ENCODE measurements at places on chromosomes 3 and 15.

DNA sequence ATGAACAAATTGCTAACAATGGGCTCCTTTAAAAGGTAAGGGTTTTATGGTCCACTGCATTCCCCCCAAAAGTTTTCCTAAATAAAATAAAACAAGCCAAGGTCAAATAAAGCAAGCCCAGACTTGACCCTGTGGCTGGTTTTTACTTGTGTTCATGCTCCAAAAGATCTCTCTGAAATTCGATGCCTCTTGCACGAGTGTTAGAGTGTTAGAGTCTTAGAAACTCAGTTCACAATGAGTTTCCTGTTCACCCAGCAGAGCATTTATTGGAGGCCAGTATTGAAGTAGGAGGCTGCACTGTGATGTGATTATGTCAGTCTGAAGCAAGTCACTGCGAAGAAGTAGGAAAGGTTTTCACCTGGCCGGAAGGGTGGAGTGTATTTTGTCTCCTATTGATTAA, 59.9 kb upstream of the LRTM1 start:
- DNase-seq: no peak

- no peak for DNase-seq
Measured at GRCh38 chr3:65641777-65642176, 396.9 kb downstream of the MAGI1 start.

- DNase-seq: no peak
Measured at GRCh38 chr3:126487151-126487771, 11.6 kb upstream of the ZXDC start.

- no peak for DNase-seq
Measured at GRCh38 chr3:115518100-115518852, 105.0 kb upstream of the GAP43 start.

DNA sequence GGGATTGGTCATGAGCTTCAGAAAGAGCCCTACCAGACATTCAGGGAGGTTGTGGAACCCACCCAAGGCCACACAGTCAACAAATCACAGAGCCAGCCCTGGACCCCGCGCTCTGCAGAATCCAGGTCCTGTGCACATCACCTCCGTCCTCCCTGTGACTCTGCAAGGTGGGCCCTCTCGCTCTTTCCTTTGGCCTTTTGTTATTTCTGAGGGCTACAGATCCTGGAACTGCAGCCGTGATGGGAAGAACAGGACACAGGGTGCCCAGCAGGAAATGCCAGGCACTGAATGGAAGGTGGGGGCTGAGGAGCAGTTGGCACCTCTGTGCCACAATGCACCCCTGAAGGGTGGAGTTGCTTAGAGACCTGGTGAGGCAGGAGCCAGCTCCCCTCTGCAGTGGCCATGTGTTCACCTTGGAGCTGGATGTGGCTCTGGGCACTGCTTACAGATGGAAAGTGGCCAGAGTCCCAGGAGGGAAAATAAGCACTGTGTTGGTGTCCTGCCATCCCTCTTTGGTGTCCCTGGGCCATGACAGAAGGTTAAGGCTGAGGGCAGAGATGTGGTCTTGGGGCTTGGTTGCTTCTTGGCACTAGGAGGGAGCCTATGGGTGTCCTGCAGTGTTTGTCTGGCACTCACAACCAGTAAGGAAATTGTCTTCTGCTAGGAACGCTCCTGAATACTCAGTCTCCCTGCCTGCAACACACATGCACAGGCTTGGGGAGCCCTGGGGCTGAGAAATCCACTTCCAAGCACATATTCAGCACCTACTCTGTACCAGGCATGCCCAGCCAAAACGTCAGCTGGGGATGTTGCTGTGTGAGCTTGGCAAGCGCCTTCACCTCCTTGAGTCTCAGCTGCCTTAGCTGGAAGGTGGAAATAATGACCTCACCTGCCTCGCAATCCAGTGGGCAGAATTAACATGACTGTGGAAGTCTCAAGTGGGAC, 98.0 kb upstream of the SLC6A6 start:
- DNase-seq: no peak

- no peak for DNase-seq
Measured at GRCh38 chr3:31879365-31879764, 101.7 kb downstream of the OSBPL10 start.

DNA sequence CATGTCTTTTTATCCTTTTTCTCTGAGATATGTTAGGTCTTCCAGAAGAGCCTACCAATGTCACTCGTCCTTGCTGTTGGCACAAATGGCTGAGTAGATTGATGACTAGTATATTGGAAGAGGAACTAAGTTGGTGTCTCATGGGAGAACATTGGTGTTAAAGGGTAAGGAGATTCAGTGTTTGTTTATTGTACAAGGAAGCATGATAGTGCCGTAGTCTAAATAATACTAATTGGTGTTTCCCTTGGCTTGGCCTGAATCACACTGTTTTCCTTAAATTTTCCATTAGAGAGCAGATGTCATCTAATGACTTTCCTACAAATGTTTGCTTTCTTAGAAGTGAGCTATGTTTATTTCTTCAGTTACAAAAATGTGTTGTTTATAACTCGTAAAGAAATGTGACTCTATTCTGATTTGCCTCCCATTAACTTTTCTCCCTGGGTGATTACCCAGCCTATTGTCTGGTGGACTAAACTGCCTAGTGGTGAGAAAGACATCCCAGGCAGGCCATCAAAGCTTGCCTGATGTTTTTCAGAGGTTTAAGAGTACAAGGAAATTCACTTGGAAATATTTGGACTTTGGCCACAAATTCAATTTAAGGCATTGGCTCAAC, 28.7 kb downstream of the ADAMTSL3 start:
- DNase-seq: no peak

- no peak for DNase-seq
Measured at GRCh38 chr3:89577637-89578530, 470.5 kb downstream of the EPHA3 start.

DNA sequence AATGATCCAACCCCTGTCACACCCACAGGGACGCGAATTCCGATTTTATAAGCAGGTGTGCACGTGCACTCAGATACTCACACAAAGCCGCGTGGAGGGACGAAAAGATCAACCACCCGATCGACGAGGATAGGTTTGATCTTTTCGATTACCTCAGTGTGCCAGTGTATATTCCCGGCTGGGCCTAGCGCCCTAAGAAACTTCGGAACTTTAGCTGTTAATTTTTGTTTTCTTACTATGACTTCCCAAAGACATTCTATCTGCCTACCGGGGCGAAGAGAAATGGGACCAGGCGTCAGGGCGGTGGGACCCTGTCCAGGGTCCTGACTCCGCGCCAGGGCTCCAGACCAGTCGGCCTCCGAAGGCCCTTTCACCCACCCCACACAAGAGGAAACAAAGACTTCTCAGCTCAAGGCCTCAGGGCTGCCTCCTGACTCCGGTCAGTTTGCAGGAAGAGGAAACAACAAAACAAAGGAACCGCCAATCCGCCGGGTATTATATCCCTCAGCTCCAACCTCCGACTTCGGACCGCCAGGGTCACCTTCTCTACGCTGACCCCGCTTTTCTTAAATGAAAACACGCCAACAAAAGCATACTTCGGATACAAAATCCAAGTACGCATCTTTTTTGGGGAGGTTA, 6.8 kb downstream of the ONECUT1 start:
- DNase-seq: no peak

DNA sequence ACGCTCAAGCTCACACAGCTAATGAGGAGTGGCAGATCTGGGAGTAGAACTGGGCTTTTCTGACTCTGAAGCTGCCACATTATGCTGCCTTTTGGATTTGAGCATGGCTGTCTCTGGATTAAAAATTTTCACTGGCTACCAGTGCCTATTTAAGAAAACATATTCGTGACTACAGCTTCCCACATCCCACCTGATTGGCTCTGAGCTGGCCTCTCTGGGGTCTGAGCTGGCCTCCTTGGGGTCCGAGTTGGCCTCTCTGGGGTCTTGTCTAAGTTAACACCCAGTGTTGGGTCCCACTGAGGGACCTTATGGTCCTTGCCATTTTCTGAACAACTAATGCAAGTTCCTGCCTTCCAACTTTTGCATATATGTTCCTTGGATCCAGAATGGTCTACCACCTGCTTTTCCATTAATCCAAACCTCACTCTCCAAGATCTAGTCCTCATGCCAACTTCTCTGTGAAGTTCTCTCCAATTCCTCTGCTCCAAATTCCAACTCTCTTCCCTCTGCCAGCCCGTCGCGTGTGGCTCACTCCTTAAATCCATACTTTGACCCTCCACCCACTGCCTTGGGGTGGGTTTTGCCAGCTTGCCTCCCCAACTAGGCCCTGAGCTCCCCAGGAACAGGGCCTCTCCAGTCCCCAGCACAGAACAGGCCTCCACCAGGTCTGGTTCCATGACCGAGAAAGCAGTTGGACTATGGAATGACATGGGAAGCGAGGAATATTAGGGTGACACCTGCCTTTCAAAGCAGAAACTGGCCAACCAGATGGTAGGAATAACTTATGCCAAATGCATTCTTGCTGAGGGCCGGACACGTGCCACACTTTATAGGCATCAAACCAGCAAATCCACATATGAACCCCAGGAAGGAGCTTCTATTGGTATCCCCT, 42.5 kb downstream of the ATP2B2 start:
- DNase-seq: no peak

GRCh38 chr15:55694652-55695150, 48.3 kb downstream of the PRTG start:
- DNase-seq: no peak

DNA sequence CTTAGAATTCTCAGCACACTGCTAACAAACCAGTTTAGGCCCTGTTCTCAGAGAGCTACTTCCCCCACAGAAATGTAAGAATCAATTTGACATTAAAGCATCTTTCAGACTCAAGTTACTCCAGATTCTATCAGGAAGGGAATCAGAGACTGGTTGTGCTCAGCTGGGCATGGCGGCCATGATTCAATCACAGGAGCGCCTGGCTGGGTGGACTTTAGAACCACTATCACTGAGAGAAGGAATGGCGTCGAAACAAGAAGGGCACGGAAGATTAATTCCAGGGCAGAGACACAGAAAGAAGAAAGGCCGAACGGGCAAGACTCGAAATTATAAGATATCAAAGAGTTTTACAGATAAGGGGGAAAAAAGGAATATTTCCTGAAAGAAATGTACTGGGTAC, 6.2 kb downstream of the TNIK start:
- DNase-seq: no peak

GRCh38 chr3:30982416-30983075, 88.1 kb upstream of the GADL1 start:
- DNase-seq: no peak

GRCh38 chr3:42600958-42601675, 631 bp downstream of the NKTR start:
- DNase-seq: no peak

- DNase-seq: no peak
Measured at GRCh38 chr15:69789648-69790393, 307.9 kb downstream of the TLE3 start.

DNA sequence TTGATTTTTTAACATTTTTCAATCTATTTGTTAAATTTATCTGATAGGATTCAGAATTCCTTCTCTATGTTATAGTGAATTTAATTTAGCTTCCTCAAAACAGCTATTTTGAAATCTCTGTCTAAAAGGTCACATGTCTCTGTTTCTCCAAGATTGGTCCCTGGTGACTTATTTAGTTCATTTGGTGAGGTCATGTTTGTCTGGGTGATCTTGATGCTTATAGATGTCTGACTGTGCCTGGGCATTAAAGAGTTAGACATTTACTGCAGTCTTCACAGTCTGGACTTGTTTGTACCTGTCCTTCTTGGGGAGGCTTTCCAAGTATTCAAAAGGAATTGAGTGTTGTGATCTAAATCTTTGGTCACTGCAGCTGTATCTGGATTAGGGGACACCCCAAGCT, 169.5 kb upstream of the C2CD4B start:
- DNase-seq: no peak
